ENCODE measurements at places on chromosomes 6 and 20.

GRCh38 chr6:54700158-54700557, 146.4 kb upstream of the FAM83B start:
- no peak for DNase-seq

DNA sequence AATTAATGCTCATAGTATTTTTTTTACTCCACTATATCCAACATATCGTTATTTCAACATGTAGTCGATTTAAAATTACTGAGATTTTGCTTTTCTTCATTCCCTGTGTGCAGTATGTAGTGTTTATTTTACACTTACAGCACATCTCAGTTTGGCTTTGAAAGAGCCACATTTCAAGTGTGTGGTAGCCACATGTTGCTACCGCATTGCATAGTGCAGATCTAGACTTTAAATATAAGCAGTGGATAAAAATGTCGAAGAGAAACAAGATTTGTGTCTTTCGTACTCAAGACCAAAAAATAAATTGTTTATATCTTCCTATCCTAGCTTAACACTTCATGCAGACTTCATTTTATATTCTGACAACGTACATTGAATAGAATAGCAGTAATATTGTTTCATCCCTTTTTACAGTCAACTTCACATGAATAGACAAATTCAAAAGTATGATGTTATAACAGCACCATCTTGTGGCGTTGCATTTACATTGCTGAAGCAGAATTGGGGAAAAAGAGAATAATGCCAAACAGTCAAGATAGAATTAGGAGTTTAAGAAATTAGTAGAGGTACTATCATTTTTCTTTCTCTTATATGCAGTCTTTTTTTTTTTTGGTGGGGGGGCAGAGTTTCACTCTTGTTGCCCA, 29.9 kb downstream of the FBXO5 start:
- DNase-seq = peak; percentile 40

GRCh38 chr6:4303638-4304037, 168.3 kb upstream of the ECI2 start:
- no peak for DNase-seq

DNA sequence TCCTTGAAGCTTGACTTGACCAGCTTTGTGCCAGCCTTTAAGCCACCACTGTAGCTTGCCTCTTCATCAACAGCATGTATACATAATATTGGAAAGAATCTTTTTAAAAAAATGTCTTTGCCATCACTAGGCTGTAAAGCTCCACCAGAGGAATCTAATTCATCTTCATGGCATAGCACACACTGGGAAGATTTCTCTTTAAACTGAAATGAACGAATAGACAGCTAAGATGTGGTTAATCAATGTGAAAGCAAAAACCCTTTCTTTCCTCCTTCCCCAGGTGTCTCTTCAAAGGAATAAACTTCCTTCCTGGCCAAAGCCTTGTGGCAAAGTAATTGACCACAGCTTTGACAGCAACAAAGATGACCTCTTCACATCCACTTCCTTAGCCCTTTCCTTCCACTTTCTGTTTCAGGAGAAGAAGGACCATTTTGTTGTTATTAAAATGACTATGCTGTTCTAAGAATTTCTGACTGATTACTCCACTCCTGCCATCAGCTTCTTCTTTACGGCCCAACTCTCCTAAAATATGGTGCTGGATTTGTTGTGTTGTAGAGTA, 428.7 kb upstream of the SOX4 start:
- DNase-seq = peak; percentile 15

DNA sequence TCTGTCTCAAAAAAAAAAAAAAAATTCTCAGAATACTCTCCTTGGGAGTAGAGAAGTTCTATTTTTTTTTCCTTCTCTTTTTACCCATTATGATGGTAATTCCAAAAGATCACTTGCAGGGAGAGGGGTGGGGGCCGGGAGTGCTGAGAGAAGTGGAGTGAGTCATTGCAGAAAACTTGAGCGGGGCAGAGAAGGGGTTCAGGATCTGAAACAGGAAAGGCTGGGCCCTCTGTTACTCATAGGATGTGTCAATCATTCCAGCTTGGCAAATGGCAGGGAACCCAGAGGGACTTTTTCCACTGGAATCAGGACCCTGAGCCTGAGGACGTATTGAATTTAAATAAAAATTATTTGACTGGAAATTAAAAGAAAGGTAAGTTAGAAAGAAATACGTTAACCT, 111.4 kb upstream of the ARMC2 start:
- peak; percentile 78 for DNase-seq

GRCh38 chr6:132643547-132643946, 15.4 kb downstream of the TAAR1 start:
- DNase-seq = no peak

- no peak for DNase-seq
These were observed 42.7 kb downstream of the FILIP1 start for GRCh38 chr6:75450903-75451302.

GRCh38 chr6:42043787-42044475, 6.4 kb upstream of the TAF8 start:
- peak; percentile 79 for DNase-seq

DNA sequence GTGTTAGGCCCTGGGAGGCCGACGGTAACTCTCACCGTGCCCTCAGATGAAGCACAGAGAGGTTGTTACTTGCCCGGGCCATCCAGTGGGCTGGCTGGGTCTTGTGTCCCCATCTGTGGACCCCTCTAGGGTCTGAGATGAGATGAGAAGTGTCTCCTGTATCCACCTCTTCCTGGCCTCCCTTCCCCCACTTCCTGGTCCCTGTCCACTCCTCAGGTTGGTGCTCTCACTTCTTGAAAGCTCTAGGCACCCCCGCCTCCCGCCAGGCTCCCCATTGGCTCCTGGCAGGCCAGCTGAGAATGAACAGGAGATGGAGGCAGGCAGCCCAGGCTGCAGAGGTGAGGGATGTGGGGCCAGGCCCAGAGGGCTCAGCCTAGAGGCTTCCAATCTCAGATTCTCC, 1.5 kb downstream of the MMP24OS start:
- DNase-seq = no peak

DNA sequence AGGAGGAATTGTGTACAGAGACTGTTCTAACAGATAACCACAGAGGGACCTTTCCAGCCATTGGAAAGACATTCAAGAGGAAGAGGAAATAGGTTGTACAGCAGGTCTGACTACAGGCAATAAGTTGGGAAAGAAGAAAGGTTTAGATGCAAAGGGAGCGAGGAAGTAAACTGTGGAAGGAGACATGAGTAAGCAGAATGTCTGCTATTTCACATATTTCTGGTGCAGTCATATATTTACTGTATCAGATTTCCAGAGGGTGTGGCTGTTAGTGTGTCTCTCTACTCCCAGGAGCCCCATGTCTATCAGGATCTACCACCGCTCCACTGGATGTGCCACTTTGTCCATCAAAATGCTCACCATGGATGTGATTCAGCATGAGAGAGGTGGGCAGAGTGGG, 25.9 kb downstream of the MRS2 start:
- no peak for DNase-seq

DNA sequence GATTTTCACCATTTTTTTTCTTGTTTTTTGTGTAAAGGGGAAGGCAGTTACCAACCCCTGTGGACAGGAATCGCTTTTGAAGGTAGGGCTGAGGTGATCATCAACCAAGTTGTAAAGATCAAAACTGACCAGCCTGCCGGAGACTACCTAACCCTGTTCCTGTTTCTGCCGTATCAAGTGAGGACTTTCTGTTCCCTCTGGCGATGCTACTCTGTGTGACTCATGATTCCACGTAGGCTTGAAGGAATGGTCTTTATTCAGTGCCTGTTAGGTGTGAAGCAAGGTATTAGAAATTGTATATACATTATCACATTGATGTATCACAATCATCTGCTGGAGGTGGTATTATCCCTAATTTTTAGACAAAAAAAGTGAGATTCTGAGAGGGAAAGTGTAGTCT, 161.3 kb downstream of the SOX4 start:
- DNase-seq = no peak

- DNase-seq = no peak
These were observed 374.3 kb downstream of the DOK5 start for GRCh38 chr20:54849741-54850140.

GRCh38 chr6:155219858-155220301, 43.9 kb upstream of the CLDN20 start:
- no peak for DNase-seq

DNA sequence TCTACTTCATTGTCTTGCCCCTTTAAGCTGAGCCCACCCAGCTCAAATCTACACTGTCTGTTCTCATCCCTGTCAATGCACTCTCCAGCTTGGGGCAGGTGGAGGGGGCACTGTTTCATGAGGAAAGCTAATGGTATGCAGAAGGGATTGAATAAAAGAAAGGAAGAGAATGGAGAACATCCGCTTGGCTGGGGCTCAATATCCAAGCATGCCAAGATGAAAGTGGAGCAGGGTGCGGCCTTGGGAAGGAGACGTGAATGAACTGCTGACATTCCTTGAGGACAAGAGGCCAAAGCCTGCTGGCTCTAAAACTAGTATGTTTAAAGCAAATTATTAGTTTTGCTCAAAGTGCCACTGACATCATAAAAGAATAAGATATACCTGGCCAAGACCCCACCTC, 24.2 kb downstream of the AKAP12 start:
- DNase-seq = no peak

GRCh38 chr20:13009682-13010406, 1.1 kb downstream of the SPTLC3 start:
- DNase-seq = peak; percentile 54
